ENCODE measurements at places on chromosomes 6 and 20. TPM values are rescaled to one million over a fixed set of nuclear protein-coding genes. Genes with fewer than 3 reads are reported as not detected.

Gene UST
- total RNA-seq = 10.0 TPM

Gene F13A1
- total RNA-seq = 8.6 TPM

Gene FAM209B
- 0.80 TPM for total RNA-seq

Gene HRH3
- total RNA-seq = 28.0 TPM

GRCh38 chr6:170050591-170051041 lies 240.3 kb downstream of the DLL1 start:
- peak; percentile 21 for DNase-seq

DNA sequence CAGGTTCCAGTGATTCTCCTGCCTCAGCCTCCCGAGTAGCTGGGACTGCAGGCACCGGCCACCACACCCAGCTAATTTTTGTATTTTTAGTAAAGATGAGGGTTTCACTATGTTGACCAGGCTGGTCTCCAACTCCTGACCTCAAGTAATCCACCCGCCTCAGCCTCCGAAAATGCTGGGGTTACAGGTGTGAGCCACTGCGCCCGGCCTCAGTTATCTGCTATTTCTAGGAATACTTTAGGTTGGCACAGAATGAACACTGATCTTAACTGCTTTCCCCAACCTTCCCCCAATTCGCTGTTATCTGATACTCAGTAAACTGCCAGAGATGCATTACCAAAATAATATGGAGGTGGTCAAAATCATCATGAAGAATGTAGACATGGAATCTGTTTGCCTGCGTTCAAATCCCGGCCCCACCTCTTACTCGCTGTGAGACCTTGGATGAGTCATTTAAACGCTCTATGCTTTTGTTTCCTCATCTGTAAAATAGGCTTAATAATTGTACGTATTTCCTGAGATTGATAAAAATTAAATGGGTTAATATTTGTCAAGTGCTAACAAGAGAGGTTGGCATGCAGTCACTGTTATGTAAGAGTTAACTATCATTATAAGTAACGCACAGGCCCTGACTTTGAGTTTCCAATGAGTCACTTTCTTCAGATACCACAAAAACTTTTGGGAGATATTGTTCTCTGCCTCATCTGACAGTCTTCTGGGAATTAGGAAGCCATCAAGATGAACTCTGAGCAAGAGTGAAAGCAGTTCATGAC lies 44.5 kb upstream of the NCOA3 start:
- no peak for DNase-seq

- no peak for DNase-seq
Measured at GRCh38 chr6:40962241-40962640, 76.8 kb downstream of the UNC5CL start.

DNA sequence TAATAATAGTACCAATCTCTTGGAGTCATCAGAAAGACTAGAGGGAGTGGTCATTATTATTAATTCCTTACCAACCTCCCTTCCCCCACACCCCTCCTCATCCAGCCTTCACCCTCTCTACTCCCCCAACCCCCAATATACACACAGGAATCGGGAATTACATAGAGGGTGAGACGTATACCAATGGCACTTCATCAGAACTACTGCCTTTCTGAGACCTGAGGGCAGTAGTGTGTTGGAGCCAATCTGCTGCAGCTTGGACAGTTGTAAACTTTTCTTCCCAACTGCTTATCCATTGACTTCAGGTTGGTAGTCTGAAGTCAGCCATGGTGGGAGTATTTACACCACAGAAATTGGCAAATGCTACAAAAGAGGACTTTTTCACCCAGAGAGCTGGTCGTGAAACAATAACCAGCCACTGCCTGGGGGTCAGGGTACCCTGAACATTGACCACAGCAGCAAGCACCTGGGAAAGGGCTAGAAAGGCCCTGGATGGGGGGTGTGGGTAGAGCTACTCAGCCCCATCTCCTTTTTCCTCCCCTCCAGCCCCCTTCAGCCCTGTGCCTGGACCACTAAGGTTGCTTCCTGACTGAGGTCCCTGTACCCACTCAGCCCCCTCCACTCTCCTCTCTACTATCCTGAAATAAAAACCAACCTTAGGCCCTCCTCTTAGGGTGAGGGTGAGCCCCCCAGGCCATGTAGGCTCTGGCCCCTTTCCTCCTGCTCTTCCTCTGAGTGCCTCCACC lies 161.5 kb downstream of the MRPL14 start:
- no peak for DNase-seq

GRCh38 chr6:130796313-130796905 lies 30.8 kb upstream of the SMLR1 start:
- no peak for DNase-seq

GRCh38 chr6:127385668-127386430 lies 42.4 kb upstream of the ECHDC1 start:
- DNase-seq = no peak

DNA sequence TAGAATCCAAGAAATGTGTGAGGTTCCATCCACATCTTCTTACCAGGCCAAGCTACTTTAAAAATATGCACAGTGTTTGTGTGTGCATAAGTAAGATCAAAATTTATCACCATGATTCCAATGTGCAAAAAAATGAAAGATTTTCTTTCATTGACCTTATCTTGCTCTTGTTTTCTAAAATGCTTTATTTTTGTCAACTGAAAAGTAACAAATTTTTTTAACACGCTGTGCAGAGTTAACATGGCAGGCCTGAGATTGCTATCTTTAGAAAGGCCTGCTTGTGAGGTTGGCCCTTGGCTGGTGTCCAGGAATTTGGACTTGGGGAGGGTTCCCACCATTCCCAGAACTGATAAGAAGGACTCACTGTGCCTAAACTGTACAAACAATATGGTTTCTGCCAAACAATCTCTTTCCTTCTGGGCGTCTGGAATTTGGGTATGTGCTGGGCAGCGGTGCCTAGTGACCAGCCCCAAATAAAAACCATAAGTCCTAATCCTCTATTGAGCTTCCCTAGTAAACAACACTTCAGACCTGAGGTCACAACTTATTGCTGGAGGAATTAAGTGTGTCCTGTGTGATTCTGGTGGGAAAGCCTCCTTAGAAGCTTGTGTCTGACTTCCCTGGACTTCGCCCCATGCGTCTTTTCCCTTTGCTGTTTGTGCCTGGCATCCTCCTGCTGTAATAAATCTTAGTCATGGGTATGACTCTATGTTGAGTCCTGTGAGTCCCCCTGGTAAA lies 19.8 kb upstream of the MYLIP start:
- DNase-seq = no peak
